ELR (cell line): ENCODE measurements at places on chromosomes 7 and 10.

DNA sequence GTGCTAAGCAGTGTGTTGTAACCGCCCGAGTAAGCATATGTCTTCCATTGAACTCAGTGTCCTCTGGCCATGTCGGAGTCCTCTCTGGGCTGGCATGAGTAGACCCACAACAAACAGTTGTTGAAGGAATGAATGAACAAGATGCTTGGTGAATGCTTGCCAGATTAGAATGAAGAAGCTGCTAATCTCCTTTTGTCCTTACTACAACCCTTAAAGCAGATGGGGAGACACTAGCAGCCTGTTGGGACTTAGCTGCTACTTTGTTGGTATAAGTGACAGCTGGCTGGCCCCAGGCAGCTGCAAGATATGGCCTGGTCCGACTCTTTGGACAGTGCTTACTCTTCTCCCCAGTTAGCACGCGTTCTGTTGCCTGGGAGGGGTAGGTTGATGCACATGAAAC is 370.1 kb downstream of the RPS24 start:
- no peak for DNase-seq

GRCh38 chr10:71741671-71742070 is 22.1 kb upstream of the C10orf105 start:
- no peak for DNase-seq

DNA sequence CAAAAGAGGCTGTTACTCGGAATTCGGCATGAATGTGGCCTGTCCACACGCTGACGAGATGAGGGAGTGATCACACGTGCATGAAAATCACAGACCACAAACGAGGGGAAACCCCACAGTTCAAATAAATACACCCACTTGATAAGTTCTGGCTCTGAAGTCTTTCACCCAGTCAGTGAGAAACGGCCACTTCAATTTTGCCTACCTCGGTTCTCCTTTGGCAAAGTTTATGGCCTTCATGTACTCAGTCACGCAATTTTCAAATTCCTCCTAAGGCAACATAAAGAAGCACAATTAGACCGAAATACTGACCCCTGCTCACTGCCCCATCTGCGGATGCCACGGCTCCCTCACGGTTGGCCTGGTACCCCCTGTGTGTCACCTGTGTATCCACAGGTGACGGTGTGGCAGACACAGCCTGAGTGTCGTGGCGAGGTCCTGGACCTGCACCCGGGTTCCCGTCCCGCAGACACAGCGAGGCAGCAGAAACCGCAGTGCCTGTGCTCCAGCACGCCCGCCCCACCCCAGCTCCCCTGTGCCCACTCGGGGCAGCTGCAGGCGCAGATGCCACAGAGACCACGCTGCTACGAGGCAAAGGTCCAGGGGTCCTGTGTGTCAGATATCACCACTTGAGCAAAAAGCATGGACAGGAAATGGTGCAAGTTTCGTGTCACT is 1.4 kb downstream of the CFAP46 start:
- DNase-seq: no peak

GRCh38 chr7:7772397-7772821 is 54.0 kb upstream of the RPA3 start:
- peak; percentile 6 for DNase-seq

DNA sequence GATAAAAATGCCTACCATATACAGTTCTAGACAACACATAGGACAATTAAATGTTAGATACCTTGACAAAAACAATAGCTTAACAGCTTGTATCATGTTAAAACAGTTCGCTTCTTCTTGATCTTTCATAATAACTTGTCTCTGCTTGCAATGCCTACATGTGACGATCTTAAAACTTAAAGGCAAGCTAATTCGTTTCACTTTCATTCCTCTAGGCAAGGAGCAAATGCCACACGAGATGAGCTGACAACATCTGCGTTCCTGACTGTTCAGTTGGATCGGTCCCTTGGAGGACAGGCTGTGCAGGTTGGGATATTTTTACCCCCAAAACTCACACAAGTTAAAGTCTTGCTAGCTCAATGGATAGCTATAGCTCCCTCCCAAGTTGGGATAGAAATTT is 51.6 kb upstream of the ARL4A start:
- DNase-seq: peak; percentile 69

- DNase-seq: no peak
Measured at GRCh38 chr7:132307465-132307864, 268.8 kb downstream of the PLXNA4 start.

DNA sequence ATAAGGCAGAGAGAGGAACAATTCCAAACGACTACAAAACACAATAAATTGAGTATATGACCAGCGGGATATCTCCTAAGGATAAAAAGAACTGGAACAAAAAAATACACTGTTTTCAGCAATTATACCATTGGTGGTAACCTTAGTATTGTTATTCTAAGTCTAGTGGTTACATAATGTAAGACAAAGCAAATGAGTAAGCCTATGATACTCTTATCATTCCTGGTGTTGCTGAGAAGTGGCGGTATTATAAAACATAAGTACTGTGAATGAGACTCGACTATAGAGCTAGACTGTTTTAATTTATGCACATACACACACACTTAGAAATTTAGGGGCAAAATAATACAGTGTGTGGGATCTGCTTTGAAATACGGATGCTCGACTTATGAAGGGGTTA is 107.7 kb downstream of the NRBF2 start:
- no peak for DNase-seq

DNA sequence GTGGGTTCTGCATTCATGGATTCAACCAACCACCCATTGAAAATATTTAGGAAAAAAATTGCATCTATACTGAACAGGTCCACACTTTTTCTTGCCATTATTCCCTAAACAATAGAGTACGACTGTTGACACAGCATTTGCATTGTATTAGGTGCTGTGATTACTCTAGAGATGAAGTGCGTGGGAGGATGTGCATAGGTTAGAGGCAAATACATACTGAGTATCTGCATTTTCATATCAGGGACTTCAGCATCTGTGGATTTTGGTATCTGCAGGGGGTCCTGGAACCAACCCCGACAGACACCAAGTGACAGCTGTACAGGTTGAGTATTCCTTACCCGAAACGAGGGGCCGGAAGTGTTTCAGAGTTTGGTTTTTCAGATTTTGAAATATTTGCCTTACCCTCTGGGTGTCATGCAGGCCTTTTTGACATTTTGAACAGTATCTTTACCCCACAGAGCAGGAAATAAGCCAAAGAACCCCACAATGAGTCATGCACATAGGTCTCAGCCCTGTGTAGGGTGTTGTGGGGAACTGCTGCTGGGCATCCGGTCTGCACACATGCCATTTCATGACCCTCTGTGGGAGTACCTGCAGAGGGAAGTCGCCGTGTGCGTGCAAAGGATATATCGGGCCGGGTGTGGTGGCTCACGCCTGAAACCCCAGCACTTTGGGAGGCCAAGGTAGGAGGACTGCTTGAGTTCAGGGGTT is 14.5 kb downstream of the NUDT5 start:
- DNase-seq: peak; percentile 84

GRCh38 chr7:50394315-50394714 is 55.8 kb downstream of the FIGNL1 start:
- DNase-seq: no peak

- DNase-seq: peak; percentile 18
Measured at GRCh38 chr10:126080879-126081411, 184.6 kb downstream of the FANK1 start.

DNA sequence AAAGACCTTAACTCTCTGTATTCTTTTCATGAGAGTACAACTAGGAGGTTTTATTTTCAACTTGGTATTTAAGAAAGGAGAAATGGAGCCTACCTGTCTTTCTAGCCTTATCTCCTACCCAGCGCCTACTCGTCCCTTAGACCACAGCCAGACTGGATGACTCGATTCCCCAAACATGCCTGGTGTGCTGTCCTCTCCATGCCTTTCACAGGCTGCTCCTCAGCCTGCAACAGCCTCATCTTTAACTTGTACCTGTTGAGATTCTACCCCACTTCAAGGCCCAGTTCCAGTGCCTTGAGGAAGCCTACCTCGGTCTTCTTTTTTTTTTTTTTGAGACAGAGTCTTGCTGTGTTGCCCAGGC is 29.4 kb downstream of the CPA1 start:
- DNase-seq: no peak

DNA sequence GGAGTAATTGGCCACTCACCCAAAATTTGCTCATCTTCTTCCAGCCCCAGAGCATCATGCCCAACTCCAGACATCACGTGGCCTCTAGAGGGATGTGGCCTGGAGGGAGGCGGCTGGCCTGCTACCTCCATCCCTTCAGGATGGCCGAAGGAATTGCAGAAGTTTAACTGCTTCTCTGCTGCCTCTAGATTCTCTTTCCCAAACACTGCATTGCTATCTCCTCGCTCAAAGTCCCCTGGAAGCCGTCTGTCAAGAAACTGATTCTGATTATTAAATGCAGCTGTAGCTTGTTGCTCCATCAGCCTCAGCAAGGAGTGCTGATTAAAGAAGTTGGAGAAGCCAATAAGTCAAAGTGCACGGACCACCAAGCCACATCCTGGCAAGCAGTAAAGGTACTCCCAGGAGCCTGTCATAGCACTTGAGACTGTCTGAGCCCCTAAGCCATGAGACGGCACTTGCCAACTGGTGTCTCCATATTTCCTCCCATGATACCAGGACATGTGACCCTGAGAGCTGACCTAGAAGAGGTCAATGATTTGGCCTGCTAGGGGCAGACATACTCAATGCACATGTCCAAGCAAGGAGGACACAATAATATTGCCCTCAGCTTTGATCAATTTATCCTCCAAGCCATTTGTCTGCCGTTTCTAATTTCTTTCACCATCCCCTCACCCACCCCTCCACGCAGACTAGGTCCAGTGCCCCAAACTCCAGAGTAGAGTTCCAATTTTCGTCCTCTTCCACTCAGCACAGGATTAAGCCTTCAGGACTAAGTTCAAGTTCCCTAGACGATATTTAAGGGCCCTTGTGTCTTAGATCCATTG is 84.2 kb downstream of the TBXAS1 start:
- DNase-seq: no peak

DNA sequence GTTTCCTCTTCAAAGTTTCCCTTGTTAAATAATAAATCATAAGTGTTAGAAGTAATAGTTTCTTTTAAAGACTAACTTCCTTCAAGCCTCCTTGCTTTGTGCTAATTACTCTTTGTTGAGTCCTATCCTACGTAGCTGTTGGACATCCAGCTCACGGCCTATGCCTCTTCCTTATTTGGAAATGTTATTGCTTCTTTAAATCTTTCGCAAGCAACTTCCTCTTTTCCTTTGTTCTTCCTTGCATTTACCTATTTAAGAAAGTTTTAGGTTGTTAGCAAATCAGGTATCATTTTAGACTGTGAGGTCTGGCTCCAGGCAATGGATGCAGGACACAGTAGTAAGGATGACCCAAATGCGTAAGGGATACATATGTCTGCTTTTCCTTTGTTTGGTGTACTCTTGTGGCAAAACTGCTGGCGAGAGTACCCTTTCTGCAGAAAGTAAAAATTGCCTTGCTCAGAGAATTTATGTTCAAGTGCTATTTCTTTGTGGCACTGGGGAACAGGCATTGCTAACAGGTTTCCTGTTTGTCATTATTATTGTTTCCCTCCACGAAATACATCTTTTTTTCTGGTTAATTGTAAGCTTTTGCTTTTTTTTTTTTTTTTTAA is 110.5 kb downstream of the DYNC2I1 start:
- DNase-seq: no peak

GRCh38 chr7:70285187-70285586 is 686.9 kb downstream of the AUTS2 start:
- no peak for DNase-seq

DNA sequence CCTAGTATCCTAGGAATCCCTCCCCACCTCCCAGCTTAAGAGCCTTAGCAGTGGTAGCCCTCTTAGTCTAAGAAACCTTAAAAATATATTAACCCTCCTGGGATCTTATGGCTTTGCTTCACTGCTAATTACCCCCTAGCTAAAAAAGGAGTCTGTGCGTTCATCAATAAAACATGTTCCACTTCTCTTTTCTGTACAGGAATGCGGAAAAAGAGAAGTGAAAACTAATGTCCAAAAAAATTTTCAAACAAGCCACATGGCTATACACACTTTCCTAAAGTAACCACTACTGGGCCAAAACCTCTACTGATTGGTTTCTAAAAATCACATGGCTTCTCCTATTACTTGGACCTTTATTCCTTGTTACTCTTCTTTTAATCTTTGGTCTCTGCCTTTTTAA is 667.1 kb upstream of the LRRTM3 start:
- no peak for DNase-seq

GRCh38 chr7:779480-779879 is 52.4 kb upstream of the PRKAR1B start:
- DNase-seq: no peak

GRCh38 chr10:79185067-79185774 is 116.5 kb downstream of the ZMIZ1 start:
- no peak for DNase-seq

DNA sequence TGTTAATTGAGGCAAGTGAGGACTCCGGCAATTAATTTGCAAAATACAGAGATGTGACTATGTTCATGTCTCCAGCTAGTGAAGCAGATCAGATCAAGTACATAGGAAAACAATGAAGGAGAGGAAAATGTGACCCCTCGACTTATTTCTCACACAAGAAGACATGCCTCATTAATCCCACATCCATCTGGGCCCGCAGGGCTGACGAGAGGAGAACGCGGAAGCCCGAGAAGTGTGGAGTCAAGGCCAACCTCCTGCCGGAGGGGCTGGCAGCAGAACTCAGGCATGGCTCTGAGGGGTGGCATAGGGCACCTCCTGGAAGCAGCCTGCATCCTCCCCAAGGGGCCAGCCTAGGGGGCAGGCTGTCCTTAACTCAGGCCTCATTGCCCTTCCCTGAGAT is 54.4 kb downstream of the ZNF503 start:
- no peak for DNase-seq

- no peak for DNase-seq
Measured at GRCh38 chr10:62655337-62655994, 149.1 kb upstream of the ADO start.

- no peak for DNase-seq
Measured at GRCh38 chr7:17046666-17047065, 164.9 kb upstream of the AGR3 start.

- no peak for DNase-seq
Measured at GRCh38 chr7:13057462-13058200, 370.2 kb downstream of the ARL4A start.

GRCh38 chr10:20596065-20596755 is 300.9 kb downstream of the NEBL start:
- DNase-seq: no peak

DNA sequence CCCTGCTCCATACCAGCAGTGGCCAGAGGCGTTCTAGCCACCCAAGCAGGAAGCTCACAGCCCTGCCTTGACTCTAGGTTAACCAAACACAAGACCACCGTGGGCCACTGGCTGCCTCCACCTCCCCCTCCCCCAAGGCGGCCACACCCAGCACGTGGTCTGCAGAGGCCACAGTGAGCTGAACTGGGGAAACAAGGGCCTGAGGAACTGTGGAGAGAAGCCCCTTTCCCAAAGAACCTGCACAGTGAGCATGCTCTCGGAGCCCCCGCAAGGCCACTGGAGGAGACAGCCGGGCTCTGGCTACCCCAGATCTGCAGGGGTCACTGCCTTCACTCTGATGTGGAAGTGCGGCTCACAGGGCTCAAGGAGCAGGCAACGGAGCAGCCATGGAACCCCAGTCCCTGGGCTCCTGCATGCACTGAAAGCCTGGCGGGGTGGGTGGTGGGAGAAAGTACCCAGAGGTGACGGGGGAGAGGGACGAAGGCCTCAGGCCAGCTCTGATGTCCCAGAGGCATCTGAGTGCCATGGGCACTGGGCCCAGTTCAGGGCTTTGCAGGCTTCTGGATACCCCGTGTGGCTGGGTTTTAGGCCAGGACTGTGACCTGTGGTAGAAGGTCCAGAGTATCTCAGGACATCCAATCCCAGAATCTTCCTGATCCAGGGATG is 189.2 kb downstream of the EBF3 start:
- no peak for DNase-seq

GRCh38 chr10:4635388-4635787 is 190.6 kb upstream of the AKR1E2 start:
- DNase-seq: no peak
